Upper lobe of right lung (tissue), 1 donor: ENCODE measurements at places on chromosomes 4 and X. TPM values are rescaled to one million over a fixed set of nuclear protein-coding genes. Genes with fewer than 3 reads are reported as not detected.

DCAF8L2 gene
- not detected for total RNA-seq

GATA1 gene
- 0.87 TPM for total RNA-seq

SMIM43 gene
- not detected for total RNA-seq

ADGRG2 gene
- 1.8 TPM for total RNA-seq

PDGFC gene
- 31.3 TPM for total RNA-seq

MAGIX gene
- 7.1 TPM for total RNA-seq

RRH gene
- total RNA-seq, result not detected

IBSP gene
- total RNA-seq, result not detected

TMEM128 gene
- 26.4 TPM for total RNA-seq

TEX11 gene
- not detected for total RNA-seq

GDPD2 gene
- not detected for total RNA-seq

EVC gene
- 27.6 TPM for total RNA-seq

SPACA5 gene
- total RNA-seq, result not detected

ADAD1 gene
- total RNA-seq, result not detected

CASP3 gene
- total RNA-seq, result 17.5 TPM

HSD17B10 gene
- total RNA-seq, result 46.7 TPM

DUSP21 gene
- not detected for total RNA-seq

CTAG2 gene
- total RNA-seq, result not detected

CT47B1 gene
- not detected for total RNA-seq

PCDH11X gene
- not detected for total RNA-seq

FHIP1A gene
- 18.4 TPM for total RNA-seq

RAB40AL gene
- total RNA-seq, result 0.52 TPM

C4orf46 gene
- total RNA-seq, result 3.9 TPM

FAM47A gene
- total RNA-seq, result not detected

NXF2B gene
- total RNA-seq, result not detected

SAGE1 gene
- total RNA-seq, result not detected

SLC34A2 gene
- total RNA-seq, result 2,903 TPM

NAP1L5 gene
- total RNA-seq, result 3.2 TPM

ARHGEF38 gene
- total RNA-seq, result 15.5 TPM

UGT2B15 gene
- not detected for total RNA-seq

RNF212 gene
- 6.9 TPM for total RNA-seq

TLR6 gene
- total RNA-seq, result 9.6 TPM

MAGEB1 gene
- not detected for total RNA-seq

UFSP2 gene
- total RNA-seq, result 36.8 TPM

PALLD gene
- 179 TPM for total RNA-seq

GAGE2A gene
- not detected for total RNA-seq

MFSD8 gene
- 27.8 TPM for total RNA-seq

TBC1D8B gene
- total RNA-seq, result 8.4 TPM

TSPYL2 gene
- 44.4 TPM for total RNA-seq

ZCCHC18 gene
- 1.6 TPM for total RNA-seq

HMGN5 gene
- total RNA-seq, result 1.8 TPM

IL21 gene
- not detected for total RNA-seq

WAS gene
- total RNA-seq, result 25.3 TPM

SLC25A43 gene
- 13.5 TPM for total RNA-seq

CXCL8 gene
- 10.7 TPM for total RNA-seq

CCSER1 gene
- total RNA-seq, result 7.4 TPM

SMIM31 gene
- not detected for total RNA-seq

G3BP2 gene
- 102 TPM for total RNA-seq

MAML3 gene
- 13.1 TPM for total RNA-seq

XPNPEP2 gene
- total RNA-seq, result 0.93 TPM

HSFX2 gene
- not detected for total RNA-seq

ZMAT1 gene
- total RNA-seq, result 8.4 TPM

NEUROG2 gene
- total RNA-seq, result not detected

LRPAP1 gene
- 195 TPM for total RNA-seq

CCNB3 gene
- total RNA-seq, result 0.46 TPM

NELFA gene
- total RNA-seq, result 22.7 TPM

CEP135 gene
- total RNA-seq, result 6.8 TPM

EGF gene
- 2.4 TPM for total RNA-seq
